ENCODE measurements at places on chromosomes 2 and 18.

- DNase-seq = no peak
Observed at GRCh38 chr2:49933711-49934110, 779.4 kb upstream of the FSHR start.

DNA sequence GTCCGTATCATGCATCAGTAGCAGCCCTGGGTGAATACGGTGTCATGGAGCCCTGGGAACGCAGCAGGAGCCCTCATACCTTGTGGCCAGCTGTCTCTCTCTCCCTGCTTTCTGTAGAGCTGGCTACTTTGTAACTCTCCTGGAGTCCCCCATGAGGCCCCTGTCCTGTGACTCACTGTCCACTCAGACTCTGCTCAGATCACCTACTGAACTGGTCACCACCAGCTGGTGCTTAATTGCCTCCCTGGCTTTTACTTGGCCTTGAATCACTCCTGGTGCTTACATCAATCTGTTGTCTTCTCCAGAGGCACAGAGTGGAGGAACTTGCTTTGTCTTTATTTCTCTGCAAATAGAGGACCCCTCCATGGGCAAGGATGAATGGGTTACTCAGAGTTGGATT, 172.7 kb downstream of the HRH4 start:
- no peak for DNase-seq

- no peak for DNase-seq
Observed at GRCh38 chr18:136433-136832, 21.9 kb upstream of the USP14 start.

DNA sequence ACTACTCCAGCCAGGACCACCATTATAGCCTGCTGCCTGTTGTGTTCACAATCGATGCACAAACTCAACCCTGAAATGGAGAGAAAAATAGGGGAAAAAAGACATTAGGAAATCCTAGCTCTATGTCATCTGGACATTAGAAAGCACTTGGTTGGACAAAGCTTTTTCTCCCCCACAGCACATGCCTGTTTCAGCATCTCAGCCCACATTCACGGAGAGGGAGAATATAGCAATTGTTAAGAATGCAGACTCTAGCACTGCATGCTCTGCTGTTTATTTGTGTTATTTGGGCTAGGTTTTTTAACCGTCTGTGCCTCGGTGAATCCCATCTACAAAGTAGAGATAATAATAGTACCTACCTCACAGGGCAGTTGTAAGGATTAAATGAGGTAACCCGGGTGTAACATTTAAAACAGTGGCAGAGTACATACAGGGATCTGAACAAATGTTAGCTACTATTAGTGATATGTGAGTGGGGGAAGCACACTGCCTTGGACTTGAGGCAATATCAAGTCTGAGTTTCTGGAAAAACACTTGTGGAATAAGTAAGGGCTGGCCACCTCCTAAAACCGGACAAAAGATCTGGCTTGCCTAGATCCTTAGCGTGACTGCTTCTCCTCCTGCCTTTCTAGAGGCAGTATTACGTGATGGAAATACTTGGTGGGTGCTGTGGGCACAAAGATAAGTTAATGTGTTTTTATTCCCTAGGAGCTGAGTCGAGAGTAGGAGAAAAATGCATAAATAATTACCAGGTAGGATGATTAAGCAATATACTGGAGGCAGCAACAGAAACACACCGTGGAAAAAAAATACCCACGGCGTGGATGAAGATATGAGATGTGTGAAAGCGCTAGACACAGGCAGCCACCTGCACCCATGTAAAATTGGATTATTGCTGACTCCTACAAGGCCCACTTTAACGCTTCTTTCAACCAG, 1.0 kb upstream of the PPP1CB start:
- DNase-seq = no peak

- DNase-seq = no peak
Observed at GRCh38 chr2:191931329-191931728, 84.4 kb upstream of the CAVIN2 start.

GRCh38 chr2:170814533-170815230, 2.0 kb upstream of the GAD1 start:
- no peak for DNase-seq

GRCh38 chr18:13577091-13577697, 149.2 kb downstream of the FAM210A start:
- no peak for DNase-seq

DNA sequence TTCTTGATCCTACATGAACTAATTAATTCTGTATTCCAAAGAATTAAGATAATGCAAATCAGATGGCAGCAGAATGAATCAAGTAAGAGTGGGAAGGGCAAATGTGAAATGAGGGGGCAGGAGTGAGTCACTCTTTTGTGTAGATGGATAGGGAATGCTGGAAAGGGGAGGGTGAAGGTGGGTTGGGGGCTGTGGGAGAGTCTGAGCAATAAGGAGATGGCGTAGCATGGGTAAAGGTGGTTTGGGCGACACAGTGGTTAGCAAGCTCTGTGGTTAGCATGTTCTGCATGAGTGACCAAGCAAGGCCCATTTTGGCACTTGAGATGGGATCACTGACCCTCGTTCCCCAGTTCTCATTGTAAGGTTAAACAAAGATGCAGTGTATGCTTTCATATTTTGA, 20.4 kb downstream of the GPD2 start:
- DNase-seq = no peak

DNA sequence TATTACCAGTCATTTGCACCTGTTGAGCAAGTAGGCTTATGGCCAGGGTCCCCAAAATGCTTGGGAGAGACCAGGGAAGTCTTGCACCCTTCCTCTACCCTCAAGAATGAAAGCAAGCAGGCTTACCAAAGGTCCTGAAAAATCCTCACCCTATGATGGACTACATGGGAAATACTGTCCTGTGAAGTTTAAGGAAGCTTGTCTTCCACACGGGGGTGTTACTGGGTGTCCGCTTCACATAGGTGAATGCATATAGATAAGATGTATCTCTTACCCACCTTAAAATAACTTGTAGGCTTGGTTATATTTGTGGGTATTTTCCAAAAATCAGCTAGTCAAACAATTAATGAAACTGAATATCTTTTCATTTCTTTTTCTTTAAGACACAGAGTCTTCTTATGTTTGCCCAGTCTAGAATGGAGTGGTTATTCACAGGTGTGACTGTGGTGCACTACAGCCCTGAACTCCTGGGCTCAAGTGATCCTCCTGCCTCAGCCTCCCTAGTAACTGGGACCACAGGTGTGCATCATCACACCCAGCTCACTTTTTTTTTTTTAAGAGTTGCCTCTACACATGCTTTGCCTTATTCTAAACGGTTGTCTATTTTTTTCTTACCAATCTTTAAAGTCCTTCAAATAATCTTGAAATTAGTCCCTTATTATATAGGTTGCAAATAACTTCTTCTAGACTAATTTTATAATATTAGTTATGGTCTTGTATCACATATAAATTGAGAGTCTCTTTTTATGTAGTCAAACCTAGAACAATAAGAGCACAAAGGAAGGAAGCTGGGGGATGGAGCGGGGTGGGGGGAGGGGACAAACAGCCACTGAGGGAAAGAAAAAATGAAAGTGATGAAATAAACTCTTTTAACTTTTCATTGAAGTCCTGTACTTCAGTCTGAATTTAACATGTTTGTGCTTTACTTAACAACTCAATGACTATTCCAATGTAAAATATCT, 49.0 kb downstream of the CERKL start:
- peak; percentile 4 for DNase-seq

GRCh38 chr2:60989259-60989658, 28.3 kb upstream of the PEX13 start:
- DNase-seq = no peak

DNA sequence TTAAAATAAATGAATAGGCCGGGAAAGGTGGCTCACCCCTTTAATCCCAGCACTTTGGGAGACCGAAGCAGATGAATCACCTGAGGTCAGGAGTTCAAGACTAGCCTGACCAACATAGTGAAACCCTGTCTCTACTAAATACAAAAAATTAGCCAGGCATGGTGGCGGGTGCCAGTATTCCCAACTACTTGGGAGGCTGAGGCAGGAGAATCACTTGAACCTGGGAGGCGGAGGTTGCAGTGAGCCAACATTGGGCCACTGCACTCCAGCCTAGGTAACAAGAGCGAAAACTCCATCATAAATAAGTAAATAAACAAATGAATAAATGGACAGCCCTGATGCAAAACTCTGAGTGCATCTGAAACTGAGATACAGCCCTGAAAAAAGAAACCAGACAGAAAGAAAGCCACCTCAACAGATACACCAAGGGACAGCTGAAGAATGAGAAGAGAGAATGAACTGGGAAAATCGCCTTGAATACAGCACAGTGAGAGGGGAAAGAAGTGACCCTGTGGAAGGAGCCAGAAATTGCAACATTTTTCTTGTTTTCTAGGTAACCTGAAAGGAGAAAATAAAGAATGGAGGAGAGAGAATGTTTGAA, 64.4 kb downstream of the TRABD2A start:
- no peak for DNase-seq

GRCh38 chr2:176931588-176932563, 280.7 kb upstream of the HNRNPA3 start:
- no peak for DNase-seq

- no peak for DNase-seq
Observed at GRCh38 chr2:71063216-71063615, 5.2 kb upstream of the NAGK start.

DNA sequence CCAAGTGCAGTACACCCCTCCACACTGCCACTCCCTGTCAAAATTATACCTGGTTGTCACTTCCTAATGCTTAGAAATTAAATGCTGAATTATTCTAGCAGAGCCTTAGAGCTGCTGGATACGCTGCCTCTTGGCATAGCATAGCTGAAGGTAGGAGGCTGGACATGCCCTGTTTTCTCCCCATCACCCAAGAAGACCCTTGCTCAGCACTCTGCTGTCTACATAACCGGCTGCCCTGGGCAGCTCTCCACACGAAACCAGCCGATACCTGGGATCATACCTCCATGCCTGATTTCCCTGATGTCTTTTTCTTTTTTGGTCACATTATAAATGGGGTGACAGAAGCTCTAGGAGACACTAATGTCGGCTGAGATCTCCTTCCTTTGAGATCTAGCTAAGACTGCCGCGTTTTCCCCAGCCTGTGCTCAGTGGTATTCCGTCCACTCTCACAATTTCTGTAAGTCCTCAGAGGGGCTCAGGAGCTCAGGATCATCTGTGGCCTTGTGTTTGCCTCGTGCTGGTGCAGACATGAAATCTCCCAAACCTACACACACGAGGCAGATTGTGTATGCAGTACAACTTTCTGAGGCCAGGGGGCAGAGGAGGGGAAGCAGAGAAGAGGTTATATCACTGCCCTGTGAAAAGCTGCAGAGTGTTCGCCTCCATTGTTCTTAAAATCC, 13.5 kb upstream of the ZAP70 start:
- DNase-seq = peak; percentile 47

Data from activated naive CD4-positive, alpha-beta T cell (primary cell).